CD4-positive, alpha-beta T cell treated with Interleukin-2 at 100 ng/mL for 4 hours (primary cell): ENCODE measurements at places on chromosomes 13 and 19.

DNA sequence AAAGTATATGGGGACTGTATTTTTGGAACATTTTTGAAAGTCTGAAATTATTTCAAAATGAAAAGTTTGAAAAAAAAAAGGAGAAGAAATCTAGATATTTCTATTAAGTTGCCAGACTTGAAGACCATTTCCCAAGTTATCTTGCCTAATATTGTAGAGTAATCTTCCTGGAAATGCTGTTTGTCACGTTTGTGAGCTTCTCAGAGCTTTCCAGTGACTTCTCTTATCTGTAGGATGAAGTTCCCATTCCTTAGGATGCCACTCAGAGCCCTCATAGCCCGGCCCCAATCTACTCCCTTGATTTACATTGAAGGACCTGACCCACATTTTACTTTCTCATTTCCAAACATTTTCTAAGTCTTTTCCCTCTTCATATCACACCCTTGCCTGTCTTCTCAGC is 23.6 kb downstream of the CEACAM8 start:
- no peak for DNase-seq

DNA sequence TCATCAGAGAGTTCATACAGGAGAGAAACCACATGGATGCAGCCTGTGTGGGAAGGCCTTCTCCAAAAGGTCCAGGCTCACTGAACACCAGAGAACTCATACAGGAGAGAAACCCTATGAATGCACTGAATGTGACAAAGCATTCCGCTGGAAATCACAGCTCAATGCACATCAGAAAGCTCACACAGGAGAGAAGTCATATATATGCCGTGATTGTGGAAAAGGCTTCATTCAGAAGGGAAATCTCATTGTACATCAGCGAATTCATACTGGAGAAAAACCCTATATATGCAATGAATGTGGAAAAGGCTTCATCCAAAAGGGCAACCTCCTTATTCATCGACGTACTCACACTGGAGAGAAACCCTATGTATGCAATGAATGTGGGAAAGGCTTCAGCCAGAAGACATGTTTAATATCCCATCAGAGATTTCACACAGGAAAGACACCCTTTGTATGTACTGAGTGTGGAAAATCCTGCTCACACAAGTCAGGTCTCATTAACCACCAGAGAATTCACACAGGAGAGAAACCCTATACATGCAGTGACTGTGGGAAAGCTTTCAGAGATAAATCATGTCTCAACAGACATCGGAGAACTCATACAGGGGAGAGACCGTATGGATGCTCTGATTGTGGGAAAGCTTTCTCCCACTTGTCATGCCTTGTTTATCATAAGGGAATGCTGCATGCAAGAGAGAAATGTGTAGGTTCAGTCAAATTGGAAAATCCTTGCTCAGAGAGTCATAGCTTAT is 17.7 kb downstream of the ZNF613 start:
- no peak for DNase-seq

- no peak for DNase-seq
These were observed 320.2 kb downstream of the TBC1D4 start for GRCh38 chr13:75161804-75162203.

GRCh38 chr19:28424077-28424476 is 788.9 kb downstream of the UQCRFS1 start:
- DNase-seq: no peak

- peak; percentile 54 for DNase-seq
These were observed 477.0 kb downstream of the FOXO1 start for GRCh38 chr13:40189426-40189825.

DNA sequence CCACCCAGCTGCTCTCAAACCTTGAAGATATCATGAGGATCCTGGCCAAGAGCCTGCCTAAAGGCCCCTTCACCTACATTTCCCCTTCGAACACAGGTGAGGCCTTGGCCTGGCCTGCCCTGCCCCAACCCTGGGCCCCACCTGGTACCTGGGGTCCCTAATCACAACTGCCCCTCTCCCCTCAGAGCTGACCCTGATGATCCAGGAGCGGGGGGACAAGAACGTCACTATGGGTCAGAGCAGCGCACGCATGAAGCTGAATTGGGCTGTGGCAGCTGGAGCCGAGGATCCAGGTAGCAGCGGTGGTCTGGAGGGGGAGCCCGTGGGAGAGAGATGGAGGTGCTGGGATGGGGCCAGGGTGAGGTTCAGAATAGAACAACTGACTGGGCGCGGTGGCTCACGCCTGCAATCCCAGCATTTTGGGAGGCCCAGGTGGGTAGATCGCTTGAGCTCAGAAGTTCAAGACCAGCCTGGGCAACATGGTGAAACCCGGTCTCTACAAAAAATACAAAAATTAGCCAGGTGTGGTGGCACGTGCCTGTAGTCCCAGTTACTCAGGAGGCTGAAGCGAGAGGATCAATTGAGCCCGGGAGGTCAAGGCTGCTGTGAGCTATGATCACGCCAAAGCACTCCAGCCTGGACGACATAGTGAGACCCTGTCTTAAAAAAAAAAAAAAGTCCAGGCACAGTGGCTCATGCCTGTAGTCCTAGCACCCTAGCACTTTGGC is 17.5 kb downstream of the DDX39A start:
- no peak for DNase-seq

DNA sequence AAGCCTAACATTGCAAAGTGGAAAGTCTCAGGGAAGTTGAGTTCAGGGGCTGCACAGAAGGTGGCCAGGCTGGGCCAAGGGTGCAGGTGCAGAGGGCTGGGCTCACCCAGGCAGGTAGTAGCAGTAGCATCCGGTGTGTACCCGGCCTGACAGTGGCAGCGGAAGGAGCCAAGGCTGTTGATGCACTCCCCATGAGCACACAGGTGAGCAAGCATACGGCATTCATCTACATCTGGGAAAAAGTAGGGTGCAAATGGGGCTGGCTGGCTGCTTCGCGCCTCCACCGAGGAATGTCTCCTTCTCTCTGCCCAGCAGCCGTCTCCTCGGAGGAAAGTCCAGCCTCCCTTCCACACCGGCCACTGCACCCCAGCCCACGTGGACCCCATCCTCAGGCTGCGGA is 30.6 kb downstream of the CCL25 start:
- DNase-seq: no peak

DNA sequence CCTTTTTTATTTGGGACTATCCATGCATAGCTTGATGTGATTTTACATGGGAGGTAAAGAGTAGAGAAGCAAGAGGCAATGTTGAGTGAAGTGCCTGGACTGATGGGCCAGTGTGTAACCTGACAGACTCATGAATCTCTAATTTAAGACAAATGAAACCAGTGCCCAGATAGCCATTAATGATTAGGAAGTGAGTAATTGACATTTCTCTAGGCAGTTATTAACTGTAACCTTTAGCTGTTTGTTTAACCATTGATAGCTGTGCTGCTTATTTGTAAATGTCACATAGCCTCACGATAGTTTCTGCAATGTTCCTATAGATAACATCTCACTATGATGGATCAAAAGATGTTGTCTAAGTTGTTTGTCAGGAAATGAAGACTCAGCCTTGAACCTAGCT is 1047.5 kb upstream of the SPRY2 start:
- DNase-seq: no peak

- DNase-seq: no peak
These were observed 21.9 kb upstream of the MED4 start for GRCh38 chr13:48116808-48117207.

- no peak for DNase-seq
These were observed 25.3 kb downstream of the UQCRFS1 start for GRCh38 chr19:29187676-29188075.

GRCh38 chr19:42315024-42315423 is 1.9 kb downstream of the TMEM145 start:
- no peak for DNase-seq
